ENCODE measurements at places on chromosomes 13 and 19. TPM values are rescaled to one million over a fixed set of nuclear protein-coding genes. Genes with fewer than 3 reads are reported as not detected.

RASAL3 gene
- total RNA-seq = 283 TPM

C5AR1 gene
- 11.4 TPM for total RNA-seq

KLK12 gene
- not detected for total RNA-seq

KCTD12 gene
- total RNA-seq = 6.0 TPM

ZNF844 gene
- total RNA-seq = 12.1 TPM

PPM1N gene
- total RNA-seq = 8.3 TPM

TMEM145 gene
- total RNA-seq = not detected

ZNF585A gene
- total RNA-seq = 12.6 TPM

ZNF578 gene
- 3.0 TPM for total RNA-seq

ZNF175 gene
- 3.4 TPM for total RNA-seq

TEX101 gene
- not detected for total RNA-seq

HTR2A gene
- not detected for total RNA-seq

ZNF177 gene
- total RNA-seq = 1.5 TPM

DCT gene
- 0.16 TPM for total RNA-seq

PRR22 gene
- 5.4 TPM for total RNA-seq

DNA sequence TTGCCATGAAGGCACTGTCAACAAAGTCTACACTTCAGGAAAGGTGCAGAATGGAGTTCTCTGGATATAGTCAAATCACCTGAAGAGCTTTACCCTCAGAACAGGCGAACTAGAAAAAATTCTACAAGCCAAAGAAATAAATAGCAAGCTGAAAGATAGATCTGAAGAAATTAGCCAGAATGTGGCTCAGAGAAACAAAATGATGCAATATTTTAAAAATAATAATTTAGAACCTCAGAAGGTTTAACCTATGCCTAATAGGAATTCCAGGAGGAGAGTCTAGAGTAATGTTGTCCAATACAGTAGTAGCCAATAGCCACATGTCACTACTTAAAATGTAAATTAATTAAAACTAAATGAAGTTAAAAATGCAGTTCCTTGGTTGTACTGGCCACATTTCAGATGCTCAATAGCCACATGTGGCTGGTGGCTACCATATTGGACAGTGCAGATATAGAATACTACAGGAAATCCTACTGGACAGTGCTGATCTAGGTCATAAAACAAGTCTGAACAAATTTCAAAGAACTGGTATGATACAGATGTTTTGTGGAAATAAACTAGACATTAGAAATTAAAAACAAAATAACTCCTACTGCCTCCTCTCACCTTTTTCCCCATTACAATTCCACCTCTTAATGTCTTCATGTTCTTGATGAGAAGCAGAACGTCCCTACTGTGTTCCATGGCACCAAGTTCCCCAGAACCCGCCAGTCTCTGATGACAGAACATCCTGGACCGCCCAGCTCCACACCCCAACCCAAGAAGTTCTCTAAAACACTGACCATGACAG is 679 bp upstream of the CDADC1 start:
- peak overlapping the region; percentile 68 for H3K4me3 ChIP-seq
- DNase-seq = no peak
- H3K27me3 ChIP-seq = no peaks in the 10 kb centered on the region
- peak overlapping the region; percentile 76 for H3K27ac ChIP-seq
- no peaks in the 10 kb centered on the region for H3K36me3 ChIP-seq

GRCh38 chr13:34243403-34243802 is 425.5 kb downstream of the RFC3 start:
- no peaks in the 10 kb centered on the region for H3K36me3 ChIP-seq
- H3K4me3 ChIP-seq = no peak overlapping the region
- H3K27ac ChIP-seq = no peak overlapping the region
- no peak for DNase-seq

- H3K4me1 ChIP-seq = peaks cover 12% of the 10 kb centered on the region
- peaks cover 26% of the 10 kb centered on the region for H3K36me3 ChIP-seq
- peak overlapping the region; percentile 57 for H3K27ac ChIP-seq
- DNase-seq = peak; percentile 80
- H3K27me3 ChIP-seq = no peaks in the 10 kb centered on the region
- peak overlapping the region; percentile 11 for H3K4me3 ChIP-seq
Observed at GRCh38 chr19:18058208-18059009, 28.3 kb downstream of the IL12RB1 start.

- peaks cover 3% of the 10 kb centered on the region for H3K4me1 ChIP-seq
- no peak for DNase-seq
- peaks cover 10% of the 10 kb centered on the region for H3K36me3 ChIP-seq
- H3K27ac ChIP-seq = no peak overlapping the region
- no peak overlapping the region for H3K4me3 ChIP-seq
Observed at GRCh38 chr19:57403737-57404563, 7.0 kb upstream of the ZNF17 start.

DNA sequence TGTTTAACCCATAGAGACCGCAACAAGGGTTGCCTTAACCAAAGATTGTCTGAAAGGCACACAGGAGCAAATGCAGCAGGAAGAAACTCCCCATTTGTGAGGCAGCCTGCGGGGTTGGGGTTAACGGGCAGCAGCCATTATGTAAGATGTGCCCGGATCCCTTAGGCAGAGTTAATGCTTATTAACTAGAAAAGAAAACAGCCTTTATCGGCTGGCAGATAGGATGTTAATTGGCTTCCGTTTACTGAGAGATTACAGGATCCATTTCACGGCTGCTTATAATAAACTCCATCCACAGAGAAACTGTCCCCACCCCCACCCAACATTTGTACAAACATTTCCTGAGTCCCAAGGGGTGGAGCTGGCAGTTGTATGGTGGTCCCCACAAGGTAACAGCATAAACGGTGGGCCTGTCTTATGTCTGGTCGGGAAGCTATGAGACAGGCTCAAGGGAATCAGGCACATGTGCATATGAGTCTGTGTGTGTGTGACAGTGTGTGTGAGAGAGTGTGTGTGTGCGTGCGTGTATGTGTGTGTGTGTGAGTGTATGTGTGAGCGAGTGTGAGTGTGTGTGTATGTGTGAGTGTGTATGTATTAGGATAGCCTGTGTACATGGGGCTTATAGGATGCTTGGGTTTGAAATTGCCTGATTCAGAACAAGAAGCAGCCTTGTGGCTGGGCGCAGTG is 10.5 kb downstream of the SLC25A42 start:
- DNase-seq = no peak
- no peaks in the 10 kb centered on the region for H3K27me3 ChIP-seq
- H3K27ac ChIP-seq = no peak overlapping the region
- H3K4me1 ChIP-seq = peaks cover 13% of the 10 kb centered on the region

- no peaks in the 10 kb centered on the region for H3K36me3 ChIP-seq
- H3K4me1 ChIP-seq = no peaks in the 10 kb centered on the region
- no peak for DNase-seq
- H3K27me3 ChIP-seq = no peaks in the 10 kb centered on the region
- H3K27ac ChIP-seq = no peak overlapping the region
Observed at GRCh38 chr13:39784347-39784746, 128.9 kb downstream of the COG6 start.

DNA sequence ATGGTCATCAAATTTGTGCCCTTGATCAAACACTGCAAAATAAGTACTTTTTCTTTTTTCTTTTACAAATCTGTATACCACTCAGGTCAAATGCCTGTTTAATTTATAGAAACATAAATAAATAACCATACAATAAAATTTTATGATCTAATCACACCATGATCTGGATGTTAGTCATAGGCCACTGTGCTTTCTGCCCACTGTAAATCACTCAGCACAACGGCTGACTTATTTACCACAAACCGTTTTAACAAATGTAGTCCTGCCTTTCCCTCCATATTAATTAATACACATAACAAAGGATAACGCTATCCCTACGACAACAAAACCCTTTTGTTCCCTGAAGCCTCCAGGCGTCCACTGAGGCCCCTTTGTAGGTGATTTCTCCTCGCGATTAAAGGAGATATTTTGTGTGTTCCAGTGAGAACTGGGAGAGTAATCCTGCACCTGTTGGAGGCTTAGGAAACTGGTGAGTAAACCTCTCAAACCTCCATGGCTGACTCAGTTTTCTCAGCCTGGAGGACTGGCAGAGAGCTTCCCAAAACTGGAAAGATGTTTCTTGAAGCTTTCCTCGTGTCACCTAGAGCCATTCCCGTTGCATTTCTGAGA is 477.1 kb upstream of the SGCG start:
- H3K4me3 ChIP-seq = no peak overlapping the region
- no peaks in the 10 kb centered on the region for H3K36me3 ChIP-seq
- H3K27me3 ChIP-seq = no peaks in the 10 kb centered on the region
- no peaks in the 10 kb centered on the region for H3K4me1 ChIP-seq

GRCh38 chr13:104983601-104984000 is 1551.9 kb downstream of the EFNB2 start:
- no peak overlapping the region for H3K4me3 ChIP-seq
- H3K27ac ChIP-seq = no peak overlapping the region
- no peak for DNase-seq
- no peaks in the 10 kb centered on the region for H3K4me1 ChIP-seq
- no peaks in the 10 kb centered on the region for H3K36me3 ChIP-seq

DNA sequence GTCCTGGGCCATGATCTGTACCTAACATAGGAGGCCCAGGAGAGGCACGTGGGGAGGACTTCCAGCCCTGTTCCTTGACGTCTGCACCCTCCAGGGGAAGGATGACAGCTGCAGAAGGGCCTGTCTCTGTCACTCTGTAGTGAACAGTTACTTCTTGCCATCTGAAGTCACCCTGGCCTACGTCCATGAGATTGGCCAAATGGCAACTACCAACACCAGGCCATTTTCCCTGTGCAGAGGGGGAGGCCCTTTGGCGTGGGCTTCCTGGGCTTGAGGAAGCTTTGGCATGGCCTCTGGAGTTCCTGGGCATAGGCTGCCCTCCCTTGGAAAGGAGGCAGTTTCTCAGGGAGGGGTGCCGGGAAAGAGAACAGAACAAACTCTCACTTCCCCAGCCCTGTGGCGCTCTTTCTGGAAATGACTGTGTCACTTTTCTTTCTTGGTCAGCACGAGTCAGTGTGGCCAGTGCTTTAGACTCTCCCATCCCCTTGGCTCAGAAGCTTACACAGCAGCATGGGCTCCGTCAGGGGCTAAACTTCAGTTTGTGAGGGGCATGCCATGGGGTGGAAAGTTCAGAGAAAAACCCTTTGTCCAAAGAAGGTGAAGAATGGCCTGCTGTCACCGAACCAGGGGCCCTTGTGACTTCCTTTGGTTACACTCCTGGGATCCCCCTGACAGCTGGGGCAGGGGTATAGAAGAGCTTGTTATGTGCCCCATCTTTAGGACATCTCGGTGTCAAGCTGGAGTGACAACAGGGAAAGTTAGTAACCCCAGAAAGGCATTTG is 5.3 kb downstream of the CARM1 start:
- no peak overlapping the region for H3K27ac ChIP-seq
- H3K4me3 ChIP-seq = no peak overlapping the region
- peaks cover 39% of the 10 kb centered on the region for H3K4me1 ChIP-seq
- H3K36me3 ChIP-seq = no peaks in the 10 kb centered on the region
- H3K27me3 ChIP-seq = no peaks in the 10 kb centered on the region
- no peak for DNase-seq

DNA sequence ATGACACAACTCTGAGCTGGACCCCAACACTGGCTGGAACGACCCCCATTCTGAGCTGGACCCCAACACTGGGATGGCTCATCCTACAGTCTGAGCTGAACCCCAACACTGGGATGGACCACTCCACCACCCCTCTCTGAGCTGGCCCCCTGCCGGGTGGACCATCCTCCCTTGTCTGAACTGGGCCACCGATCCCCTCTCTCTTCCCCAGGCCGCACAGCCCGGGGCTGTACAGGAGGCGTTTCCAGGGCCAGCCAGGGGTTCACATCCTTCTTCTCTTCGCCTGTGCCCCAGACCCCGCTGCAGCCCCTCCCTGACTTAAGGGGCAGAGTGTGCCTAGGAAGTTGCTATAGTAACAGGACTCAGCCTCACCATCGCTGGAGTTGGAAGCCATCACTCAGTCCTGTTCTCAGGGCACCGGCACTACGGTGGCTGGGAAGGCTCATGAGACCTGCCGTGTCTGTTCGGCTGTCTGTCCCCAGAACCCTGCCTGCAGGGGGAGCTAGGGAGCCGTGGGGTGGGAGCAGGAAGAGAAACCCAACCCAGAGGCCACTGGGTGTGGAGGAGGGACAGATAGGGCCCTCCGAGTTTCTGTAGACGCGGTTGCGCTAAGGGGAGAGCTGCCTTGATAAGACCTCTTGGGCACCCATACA is 3.7 kb downstream of the PRKACA start:
- no peak overlapping the region for H3K4me3 ChIP-seq
- no peaks in the 10 kb centered on the region for H3K36me3 ChIP-seq
- H3K27ac ChIP-seq = no peak overlapping the region
- peaks cover 50% of the 10 kb centered on the region for H3K4me1 ChIP-seq
- DNase-seq = peak; percentile 33

DNA sequence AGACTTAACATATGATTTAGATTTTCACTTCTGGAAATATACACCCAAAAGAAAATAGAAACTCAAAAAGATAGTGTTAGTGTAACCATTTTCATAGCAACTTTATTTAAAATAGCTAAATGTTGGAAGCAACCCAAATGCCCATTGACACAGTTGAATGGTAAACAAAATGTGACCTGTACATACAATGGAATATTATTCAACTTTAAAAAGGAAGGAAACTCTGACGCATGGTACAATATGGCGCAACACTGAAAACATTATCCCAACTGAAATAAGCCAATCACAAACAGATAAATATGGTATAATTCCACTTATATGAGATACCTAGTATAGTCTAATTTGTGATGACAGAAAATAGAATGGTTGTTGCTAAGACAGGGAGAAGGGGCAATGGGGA is 1456.1 kb upstream of the MIR17HG start:
- no peak for DNase-seq
- H3K27me3 ChIP-seq = no peaks in the 10 kb centered on the region
- H3K36me3 ChIP-seq = no peaks in the 10 kb centered on the region
- no peak overlapping the region for H3K27ac ChIP-seq
- H3K4me1 ChIP-seq = no peaks in the 10 kb centered on the region

GRCh38 chr19:3275583-3276340 is 51.3 kb downstream of the CELF5 start:
- H3K27me3 ChIP-seq = peaks cover under 1% of the 10 kb centered on the region
- H3K36me3 ChIP-seq = no peaks in the 10 kb centered on the region
- peak overlapping the region; percentile 55 for H3K4me3 ChIP-seq
- peak; percentile 95 for DNase-seq

GRCh38 chr19:40754611-40755247 is 3.7 kb downstream of the SNRPA start:
- no peaks in the 10 kb centered on the region for H3K27me3 ChIP-seq
- H3K36me3 ChIP-seq = peaks cover 22% of the 10 kb centered on the region
- H3K4me1 ChIP-seq = peaks cover 66% of the 10 kb centered on the region
- peak; percentile 54 for DNase-seq
- H3K4me3 ChIP-seq = no peak overlapping the region

DNA sequence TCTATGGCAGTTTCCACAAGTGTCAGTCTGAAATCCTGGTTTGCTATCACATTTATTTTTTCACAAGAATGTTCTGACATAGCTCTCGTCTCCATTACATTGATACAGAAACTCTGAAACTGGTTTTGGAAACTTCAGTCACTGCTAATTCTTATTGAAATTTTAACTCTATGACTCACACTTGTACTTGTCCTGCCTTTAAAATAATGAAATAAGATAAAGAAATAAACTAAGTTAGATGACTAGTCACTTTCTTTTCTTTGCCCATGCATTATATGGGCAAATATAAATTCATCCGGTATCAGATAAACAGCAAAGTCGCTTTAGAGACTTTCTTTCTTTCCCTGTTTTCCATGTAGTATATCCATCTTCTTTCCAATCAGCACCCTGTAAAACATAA is 257.5 kb downstream of the PCDH9 start:
- no peak overlapping the region for H3K27ac ChIP-seq
- no peak for DNase-seq
- no peak overlapping the region for H3K4me3 ChIP-seq
- no peaks in the 10 kb centered on the region for H3K27me3 ChIP-seq

- no peak for DNase-seq
- H3K4me1 ChIP-seq = no peaks in the 10 kb centered on the region
- no peak overlapping the region for H3K27ac ChIP-seq
Observed at GRCh38 chr13:28744091-28744536, 25.3 kb upstream of the SLC46A3 start.
